ENCODE measurements at places on chromosomes 7 and 10. TPM values are rescaled to one million over a fixed set of nuclear protein-coding genes. Genes with fewer than 3 reads are reported as not detected.
A peak's percentile ranks its signal among the peaks of the same experiment; 100 is the strongest.

The INSYN2A gene
- 0.10 TPM for polyA plus RNA-seq

The ANKRD26 gene
- 1.1 TPM for polyA plus RNA-seq

The NYAP1 gene
- polyA plus RNA-seq = 0.39 TPM

The KCNMA1 gene
- polyA plus RNA-seq = 6.5 TPM

The TAS2R5 gene
- polyA plus RNA-seq = 0.41 TPM

The CYP3A5 gene
- polyA plus RNA-seq = 10.8 TPM

The GPC2 gene
- polyA plus RNA-seq = 0.68 TPM

The TSPAN33 gene
- 8.2 TPM for polyA plus RNA-seq

The ARMS2 gene
- not detected for polyA plus RNA-seq

The IL2RA gene
- 0.24 TPM for polyA plus RNA-seq

The GET4 gene
- polyA plus RNA-seq = 41.8 TPM

The AKR1C4 gene
- polyA plus RNA-seq = not detected

The CHRM2 gene
- polyA plus RNA-seq = 0.83 TPM

The PTN gene
- polyA plus RNA-seq = 1.0 TPM

The PAPOLB gene
- 0.01 TPM for polyA plus RNA-seq

The SPOCK2 gene
- 86.0 TPM for polyA plus RNA-seq

The FAM200A gene
- 2.7 TPM for polyA plus RNA-seq

- DNase-seq = no peak
These were observed 3.6 kb downstream of the CLDN15 start for GRCh38 chr7:101233907-101234547.

GRCh38 chr7:102431617-102432298 lies 1.6 kb upstream of the ORAI2 start:
- DNase-seq = no peak

GRCh38 chr7:50470250-50471163 lies 20.4 kb upstream of the FIGNL1 start:
- DNase-seq = no peak

DNA sequence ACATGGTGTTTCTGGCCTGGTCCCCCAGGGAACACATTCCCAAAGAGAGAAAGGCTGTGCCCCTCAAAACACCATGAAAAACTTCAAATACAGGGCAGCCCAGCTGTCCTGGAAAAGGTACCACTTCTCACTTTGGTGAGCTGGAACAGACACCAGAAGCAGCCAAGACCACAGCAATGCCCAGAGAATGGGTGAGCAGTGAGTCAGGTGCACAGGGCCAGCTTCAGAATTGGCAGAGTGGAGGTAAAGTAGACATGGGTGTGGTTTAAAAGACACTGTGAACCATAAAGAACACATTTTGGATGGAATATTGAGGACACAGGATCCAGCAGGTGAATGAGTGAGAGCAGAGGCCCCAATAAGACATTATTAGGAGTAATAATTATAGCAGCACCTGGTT lies 51.3 kb downstream of the FAM13C start:
- no peak for DNase-seq

DNA sequence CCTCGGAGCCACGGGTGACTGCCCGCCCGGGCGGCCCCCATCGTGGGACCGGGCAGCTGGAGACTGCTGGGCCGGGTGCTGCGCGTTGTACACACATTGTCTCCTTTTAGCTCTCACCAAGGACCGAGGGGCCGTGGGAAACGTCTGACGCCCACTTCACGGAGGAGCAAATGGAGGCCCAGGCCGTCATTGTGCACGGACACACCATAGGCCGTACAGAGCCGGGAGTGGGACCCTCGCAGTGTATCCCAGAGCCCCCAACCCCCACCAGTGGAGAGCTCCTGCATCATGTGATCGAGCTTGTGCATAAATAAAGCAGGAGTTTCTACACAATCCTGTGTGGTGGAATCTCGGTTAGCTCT lies 722 bp downstream of the DENND10 start:
- DNase-seq = peak; percentile 42

GRCh38 chr10:20627087-20627486 lies 270.0 kb downstream of the NEBL start:
- DNase-seq = no peak

- no peak for DNase-seq
These were observed 17.3 kb downstream of the DCLRE1C start for GRCh38 chr10:14936584-14936983.

DNA sequence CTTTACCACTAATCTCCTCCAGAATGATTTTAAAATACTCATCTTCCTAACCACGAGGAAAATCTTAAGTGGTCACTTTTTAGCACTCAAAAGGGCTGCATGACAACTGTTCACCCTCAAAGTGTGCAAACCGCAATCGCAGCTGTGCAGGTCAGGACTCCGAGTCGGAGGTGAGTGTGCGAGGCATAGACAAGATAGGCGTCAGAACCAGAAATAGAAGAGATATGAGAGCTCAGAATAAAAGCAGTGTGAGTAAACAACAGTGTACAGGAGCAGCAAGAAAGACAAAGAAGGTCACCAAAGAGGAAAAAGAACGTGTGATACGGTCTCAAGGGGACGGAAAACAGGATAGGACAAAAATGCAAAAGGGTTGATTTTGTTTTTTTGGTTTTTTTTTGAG lies 17.5 kb upstream of the ENO4 start:
- no peak for DNase-seq

DNA sequence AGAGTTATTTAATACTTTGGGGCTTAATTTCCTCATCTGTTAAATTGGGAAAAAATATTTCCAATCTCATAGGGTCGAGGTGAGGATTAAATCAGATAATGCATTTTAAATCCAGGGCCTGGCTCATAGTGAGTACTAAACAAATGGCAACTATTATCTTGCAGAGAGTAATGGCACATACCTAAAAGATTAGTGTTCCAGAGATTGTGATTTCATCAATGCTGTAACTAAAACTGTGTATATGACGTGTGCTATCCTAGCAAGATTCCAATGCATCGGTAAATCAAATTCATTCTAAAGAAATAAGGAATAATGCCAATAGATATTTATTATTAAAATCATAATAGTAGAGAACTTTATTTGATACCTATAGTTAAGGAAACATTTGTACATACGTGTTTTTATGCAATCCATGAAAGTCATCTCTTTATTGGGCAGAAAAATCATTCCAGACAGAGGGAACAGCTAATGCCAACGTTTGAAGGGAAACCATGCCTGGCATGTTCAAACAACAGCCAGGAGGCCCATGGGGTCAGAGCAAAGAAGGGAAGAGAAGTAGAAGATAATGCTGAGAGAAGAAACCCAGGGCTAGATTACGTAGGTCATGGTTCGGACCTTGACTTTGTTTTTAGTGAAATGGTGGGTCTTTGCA lies 174.8 kb upstream of the AGR3 start:
- DNase-seq = no peak

DNA sequence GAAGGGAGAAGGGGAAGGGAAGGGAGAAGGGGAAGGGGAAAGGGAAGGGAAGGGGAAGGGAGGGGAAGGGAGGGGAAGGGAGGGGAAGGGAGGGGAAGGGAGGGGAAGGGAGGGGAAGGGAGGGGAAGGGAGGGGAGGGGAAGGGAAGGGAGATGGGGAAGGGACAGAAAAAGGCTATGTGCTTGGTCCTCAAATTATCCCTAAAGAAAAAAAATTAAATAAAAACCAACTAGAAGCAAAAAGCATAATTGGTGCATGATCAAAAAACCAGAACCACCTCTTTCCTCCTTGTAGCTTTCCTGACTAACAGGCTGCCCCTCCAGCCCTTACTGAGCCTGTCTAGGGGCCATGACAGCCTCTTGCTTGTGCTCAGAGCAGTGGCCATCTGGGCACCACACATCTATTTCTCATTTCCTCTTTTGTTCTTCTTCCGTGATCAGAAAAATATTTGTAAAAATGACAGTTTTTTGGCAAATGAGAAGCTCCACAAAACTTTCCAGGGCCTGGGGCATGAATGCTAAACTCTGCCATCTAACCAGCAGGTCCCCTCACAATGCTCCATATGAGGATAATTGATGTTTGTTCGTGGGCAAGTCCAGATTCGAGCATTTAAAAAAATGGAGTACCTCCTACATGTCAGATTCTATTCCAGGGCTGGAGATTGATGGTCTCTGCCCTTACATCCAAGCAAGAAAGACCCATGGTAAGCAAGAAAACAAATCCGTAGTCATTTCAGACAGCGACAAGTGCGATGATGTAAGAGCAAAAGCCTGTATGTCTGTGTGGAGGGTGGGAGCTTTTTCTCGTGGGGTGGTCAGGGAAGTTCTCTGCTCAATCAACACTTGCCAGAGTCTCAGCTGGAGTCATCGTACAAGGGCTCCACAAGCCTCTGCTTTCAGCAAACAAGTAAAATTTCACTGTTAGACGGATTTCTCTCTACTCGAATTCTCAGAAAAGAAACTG lies 320.9 kb downstream of the WDR11 start:
- no peak for DNase-seq

GRCh38 chr7:42671627-42672026 lies 240.2 kb downstream of the C7orf25 start:
- DNase-seq = no peak

GRCh38 chr7:104825099-104825498 lies 188.9 kb upstream of the KMT2E start:
- DNase-seq = no peak

DNA sequence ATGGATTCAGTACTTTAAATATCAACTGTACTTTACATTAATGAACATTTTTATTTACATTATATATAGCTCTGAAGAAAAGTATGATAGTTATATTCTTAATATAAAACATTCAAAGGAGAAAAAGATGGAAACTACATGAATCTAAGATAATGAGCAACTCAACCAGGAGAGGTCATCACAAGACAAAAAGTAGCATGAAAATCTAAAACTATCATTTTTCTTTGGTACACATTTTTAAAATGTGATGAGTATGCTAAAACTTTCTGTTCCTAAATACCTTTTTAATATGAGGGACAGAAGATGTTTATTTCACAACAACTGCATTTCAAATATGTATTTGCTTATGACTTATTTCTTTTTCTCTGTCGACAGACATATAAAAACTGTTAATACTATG lies 2.4 kb downstream of the CNTNAP2 start:
- peak; percentile 63 for DNase-seq

DNA sequence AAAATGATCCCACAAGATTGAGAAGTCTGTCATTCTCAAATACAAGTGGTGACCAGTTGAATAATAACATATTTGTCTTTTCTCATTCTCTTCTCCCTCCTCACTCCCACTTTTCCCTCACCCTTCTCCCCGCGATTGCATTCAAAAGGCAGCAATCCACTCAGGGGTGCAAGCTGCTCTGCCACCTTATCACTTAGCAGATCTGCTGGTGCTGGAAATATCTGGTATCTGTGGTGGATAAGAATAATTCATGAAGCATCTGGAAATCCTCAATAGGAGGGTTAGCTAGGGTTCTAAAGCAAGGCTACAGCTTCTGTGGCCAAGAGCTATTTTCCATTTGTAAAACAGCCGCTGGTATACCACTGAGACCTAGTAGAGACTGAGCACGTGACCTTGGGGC lies 43.8 kb downstream of the GCC1 start:
- no peak for DNase-seq

DNA sequence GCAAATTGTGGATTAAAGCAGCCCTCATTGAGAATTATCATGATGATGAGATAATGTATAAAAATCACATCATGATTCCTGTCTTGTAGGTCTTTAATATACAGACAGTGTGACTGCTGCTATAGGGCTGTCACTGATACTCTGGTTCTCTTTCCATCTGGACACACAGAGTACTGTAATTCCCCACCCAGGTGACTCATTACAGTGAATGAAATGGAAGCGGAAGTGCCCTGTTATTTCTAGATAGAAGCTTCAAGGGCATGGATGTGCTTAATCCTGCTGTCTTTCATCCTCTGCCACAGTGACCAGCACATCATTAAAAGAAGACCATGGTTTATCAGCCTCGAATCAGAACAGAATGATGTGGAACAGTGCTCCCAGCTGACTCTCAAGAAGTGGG lies 1234.0 kb downstream of the SORCS3 start:
- DNase-seq = no peak

- no peak for DNase-seq
These were observed 60.3 kb downstream of the RAB18 start for GRCh38 chr10:27564398-27564797.

DNA sequence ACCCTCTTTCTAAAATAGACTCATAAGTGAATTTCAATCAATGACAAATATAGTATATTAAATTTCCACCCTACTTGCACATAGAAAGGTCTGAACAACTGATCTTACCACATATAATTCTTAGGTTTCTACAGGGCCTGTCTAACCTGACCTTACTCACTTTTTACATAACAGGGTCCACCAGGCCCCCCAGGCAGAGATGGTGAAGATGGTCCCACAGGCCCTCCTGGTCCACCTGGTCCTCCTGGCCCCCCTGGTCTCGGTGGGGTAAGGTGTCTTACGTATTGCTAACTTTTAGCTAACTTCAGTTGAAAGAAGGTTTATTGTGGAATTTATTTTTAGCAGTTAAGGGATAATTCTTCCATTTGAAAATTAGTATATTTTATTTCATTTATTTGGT lies 5.3 kb downstream of the COL1A2 start:
- no peak for DNase-seq

- DNase-seq = no peak
These were observed 37.4 kb downstream of the VIM start for GRCh38 chr10:17265468-17265867.

DNA sequence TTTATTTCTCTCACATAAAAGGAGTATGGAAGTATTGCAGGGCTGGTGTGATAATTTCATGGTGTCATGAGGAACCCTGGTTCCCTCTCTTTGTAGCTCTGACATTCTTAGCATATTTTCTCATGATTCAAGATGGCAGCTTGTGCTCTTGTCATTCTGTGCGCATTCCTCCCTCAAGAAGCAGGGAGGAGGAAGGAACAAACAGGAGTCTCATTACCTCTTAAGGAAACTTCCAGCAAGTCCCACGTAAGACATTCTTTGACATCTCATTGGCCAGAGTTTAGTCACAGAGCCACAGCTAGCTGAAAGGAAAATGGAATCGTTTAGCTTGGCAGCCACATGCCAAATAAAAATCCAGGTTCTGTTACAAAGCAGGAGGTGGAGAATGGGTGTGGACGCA lies 546.8 kb downstream of the LRMDA start:
- no peak for DNase-seq

GRCh38 chr7:29255906-29256692 lies 61.5 kb downstream of the CHN2 start:
- no peak for DNase-seq

GRCh38 chr7:117837841-117838240 lies 35.4 kb downstream of the CTTNBP2 start:
- no peak for DNase-seq

- no peak for DNase-seq
These were observed 64.4 kb downstream of the EPDR1 start for GRCh38 chr7:37984750-37985390.
